AG10803 (cell line): ENCODE measurements at places on chromosomes 5 and 9.

- DNase-seq: peak; percentile 52
Measured at GRCh38 chr5:137833463-137833862, 34.2 kb upstream of the MYOT start.

DNA sequence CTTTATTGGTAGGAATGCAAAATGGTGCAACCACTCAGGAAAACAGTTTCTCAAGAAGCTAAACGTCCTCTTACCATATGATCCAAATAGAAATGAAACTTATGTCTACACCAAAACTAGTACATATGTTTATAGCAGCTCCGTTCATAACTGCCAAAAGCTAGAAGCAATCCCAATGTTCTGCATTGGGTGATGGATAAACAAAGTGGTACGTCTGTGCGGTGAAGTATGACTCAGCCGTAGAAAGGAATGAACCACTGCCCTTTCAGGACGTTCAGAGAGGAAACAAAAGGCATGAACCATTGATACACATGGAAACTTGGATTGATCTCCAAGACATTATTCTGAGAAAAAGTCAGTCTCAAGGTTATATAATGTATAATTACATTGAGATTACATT, 27.6 kb downstream of the HNRNPH1 start:
- DNase-seq: no peak

GRCh38 chr9:34502891-34503290, 19.9 kb downstream of the ENHO start:
- no peak for DNase-seq

GRCh38 chr5:136174021-136174659, 18.8 kb downstream of the SMIM32 start:
- peak; percentile 75 for DNase-seq

- DNase-seq: peak; percentile 30
Measured at GRCh38 chr9:133563291-133563796, 28.8 kb downstream of the ADAMTSL2 start.

DNA sequence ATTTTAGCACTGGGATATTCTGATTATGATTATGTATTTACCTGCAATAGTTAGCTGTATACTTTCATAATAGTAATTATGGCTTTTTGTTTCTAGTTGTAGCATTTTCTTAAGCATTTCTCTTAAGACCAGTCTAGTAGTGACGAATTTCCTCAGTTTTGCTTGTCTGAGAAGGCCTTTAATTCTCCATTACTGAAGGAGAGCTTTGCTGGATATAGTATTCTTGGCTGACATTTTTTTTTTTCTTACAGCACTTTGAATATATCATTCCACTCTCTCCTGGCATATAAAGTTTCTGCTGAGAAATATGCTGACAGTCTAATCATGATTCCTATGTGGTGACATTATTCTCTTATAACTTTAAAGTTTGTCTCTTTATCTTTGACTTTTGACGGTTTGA, 181.1 kb upstream of the DMRTA1 start:
- no peak for DNase-seq
